ENCODE measurements at places on chromosomes 16 and 17.
A peak's percentile ranks its signal among the peaks of the same experiment; 100 is the strongest.

DNA sequence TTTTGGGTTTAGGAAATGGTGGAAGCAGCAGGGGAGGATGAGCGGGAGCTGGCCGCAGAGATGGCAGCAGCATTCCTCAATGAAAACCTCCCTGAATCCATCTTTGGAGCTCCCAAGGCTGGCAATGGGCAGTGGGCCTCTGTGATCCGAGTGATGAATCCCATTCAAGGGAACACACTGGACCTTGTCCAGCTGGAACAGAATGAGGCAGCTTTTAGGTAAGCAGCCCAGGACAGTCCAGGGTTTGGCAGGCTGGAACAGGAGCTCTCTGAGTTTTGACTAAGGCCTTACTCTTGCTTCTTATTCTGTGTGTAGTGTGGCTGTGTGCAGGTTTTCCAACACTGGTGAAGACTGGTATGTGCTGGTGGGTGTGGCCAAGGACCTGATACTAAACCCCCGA, 41.4 kb downstream of the SF3B3 start:
- DNase-seq: peak; percentile 10

GRCh38 chr17:74757502-74757901, 9.1 kb downstream of the NHERF1 start:
- DNase-seq: no peak

DNA sequence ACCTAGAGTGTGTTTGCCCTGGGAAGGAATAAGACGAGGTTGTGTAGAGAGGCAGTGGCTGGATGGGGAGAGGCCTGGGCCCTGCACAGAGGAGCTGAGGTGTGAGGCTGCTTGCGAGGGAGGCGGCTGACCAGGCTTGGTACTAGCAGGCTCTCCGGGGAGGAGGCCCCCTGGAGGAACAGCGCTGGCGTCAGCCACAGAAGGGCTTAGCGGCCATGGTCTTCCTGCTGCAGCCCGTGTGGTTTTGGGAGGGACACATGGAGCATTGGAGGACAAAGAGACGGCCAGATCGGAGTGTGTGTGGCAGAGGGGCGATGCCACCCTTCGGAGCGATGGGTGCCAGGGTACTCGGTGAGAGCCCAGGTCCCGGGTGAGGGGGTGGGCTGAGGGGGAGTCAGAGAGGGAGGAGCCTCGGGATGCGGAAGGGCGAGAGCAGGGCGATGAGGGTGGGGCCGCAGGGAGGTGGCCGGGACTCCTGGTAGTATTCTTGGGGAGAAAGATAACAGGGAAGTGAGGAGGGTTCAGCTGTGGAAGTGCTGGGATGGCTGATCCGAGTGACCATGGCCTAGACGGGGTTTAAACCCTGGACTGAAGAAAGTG, 8.3 kb downstream of the BANP start:
- DNase-seq: no peak

DNA sequence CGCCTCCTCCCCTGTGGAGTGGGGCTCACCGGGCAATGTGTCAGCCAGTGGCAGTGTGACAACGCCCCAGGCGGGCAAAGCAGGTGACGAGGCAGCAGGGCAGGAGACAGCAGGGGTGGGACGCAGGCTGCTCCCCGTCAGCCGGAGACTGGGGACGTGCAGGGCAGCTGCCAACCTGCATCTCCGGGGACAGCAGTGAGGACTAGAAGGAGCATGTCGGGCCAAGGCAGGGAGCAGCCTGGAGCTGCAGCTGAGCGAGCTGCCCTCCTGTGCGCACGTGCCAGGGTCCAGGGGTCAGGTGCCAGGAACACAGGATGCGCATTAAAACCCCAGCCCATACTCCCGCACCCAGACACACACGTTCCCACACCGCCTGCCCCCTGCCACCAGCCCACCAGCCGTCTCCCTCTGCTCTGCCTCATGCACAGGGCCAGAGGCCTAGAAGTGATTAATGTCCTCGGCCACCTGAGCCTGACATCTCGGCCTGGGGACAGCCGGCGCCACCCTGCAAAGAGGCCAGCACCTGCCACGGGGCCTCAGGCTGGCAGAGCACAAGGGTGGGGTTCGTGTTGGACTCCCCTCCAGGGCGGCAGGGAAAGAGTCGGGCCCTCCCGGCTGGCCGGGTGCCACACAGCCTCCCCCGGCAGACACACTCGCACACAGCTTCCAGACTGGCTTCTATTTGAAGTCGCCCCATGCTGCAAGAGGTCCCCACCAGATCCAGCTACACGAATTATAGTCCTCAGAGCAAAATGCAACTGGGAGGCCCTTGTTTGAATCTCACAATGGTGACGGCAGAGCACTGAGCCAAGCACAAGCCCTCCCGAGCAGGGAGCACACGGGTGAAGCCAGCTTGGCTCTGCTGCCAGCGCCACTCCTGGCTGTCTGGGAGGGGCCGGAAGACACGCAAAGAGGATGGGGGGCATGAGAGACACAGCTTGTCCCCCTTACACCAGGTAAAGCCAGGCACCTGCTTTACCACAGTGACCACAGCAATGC, 90.4 kb downstream of the RBFOX3 start:
- no peak for DNase-seq

DNA sequence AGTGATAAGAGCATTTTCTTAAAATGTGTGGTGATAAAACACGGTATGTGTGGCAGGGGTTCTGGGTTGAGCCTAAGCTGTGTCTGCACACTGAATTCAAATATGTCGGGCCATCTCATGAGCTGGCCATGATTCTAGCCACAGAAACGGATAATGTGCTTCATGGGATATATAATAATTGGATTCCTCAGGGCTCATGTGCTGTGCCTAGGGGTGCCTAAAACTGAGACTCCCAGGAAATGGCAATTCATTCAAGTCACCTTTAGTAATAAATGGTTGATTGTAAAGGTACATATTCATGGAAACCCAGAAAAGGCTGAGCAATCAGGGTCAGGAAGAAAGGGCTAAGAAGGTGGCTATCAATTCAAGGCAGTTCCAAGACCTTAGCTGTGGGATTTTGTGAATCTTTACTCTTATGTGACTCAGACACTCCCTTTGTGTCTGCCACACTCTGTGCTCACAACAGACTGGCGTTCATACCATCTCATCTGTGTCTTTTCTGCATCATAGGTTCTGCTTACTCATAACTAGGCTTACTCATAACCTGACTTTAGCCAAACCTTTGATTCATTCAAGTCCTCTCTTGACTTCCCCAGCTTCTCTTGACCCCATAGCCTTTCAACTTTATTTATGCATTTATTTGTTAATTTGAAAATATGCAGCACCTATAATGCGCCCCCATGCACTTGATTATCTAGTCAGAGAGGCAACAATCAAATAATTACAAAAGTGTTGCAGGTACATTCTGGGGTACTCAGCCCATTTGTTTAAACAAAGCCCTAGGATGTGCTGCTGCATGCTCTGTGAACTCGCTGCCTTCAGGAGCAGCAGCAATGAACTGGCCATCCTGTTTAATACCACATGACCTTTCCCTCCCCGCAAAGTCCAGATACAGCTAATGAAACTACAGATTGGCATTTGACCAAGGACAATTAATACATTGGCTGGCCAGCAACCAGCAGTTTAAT, 28.4 kb upstream of the MED13 start:
- DNase-seq: no peak

DNA sequence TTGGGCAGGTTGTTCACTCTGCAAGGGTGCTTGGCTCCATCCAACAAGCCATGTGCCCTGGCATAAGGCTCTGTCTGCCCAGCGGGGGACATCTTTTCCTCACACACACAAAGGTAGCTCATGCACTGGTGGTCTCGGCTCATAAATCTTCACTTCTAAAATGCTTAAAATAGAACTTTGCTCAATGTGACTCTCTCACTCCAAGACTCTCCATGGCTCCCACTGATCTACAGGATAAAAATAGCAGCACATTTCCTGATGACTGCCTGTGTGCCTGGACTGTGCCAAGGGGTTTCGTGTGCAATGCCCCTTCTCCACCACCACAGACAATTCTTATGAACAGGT, 15.1 kb upstream of the CIBAR2 start:
- no peak for DNase-seq

GRCh38 chr17:78253946-78254672, 22.7 kb downstream of the TMEM235 start:
- peak; percentile 88 for DNase-seq

DNA sequence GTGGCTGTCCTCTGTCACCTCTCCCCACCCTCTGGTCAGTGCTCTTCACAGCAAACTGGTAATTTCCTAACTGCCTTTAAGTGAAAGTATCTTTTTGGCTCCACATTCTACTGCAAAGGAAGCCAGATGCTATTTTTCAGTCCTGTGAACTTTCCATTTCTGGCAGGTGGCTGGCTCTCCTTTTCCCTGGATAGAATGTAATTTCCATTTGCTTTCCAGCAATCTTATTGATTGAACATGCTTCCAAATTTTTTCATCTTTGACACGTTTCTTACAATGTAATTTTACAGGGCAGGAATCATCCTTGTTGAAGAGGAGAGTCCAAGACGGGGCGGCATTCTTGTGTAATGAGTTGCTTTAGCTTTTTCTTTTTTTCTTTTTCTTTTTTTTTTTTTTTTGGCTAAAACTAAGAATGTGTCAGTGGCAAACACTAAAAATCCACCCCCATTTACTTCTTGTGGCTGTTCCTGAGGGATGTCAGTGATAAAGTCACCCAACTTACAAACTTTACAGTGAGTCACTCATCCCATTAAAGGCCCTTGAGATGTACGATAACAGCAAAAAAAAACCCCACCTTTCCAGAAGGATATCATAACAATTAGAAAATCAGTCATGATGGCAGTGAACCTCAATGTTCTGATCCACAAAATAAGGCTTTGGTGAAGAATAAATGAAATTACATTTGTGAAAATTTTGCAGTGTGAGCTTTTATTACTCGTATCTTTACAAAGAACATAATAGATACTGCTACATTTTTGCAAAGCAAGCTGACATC, 29.4 kb upstream of the PRKCA start:
- DNase-seq: no peak

GRCh38 chr17:18258356-18259038, at the start of gene FLII:
Gene FLII, minus strand, starts transcription at chr17:18258738. Its CDS starts 48 bp downstream, at chr17:18258690.
- peak; percentile 48 for DNase-seq

DNA sequence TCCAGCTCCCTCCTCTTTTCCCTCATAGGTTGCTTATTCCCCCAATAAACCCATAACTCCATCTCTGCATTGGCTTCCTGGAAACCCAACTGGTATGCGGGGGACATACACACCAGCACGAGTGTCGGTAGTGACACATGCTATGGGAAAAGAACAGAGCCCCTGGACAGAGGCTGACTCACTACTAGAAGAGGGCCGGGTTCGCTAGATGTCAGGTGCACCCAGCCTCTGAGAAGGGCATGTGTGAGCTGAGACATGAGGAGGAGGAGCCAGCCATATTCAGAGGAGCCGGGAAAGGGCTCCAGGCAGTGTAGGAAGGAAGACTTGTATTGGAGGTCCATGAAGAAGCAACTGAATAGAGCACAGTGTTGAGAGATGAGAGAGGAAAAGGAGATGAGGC, 241.1 kb downstream of the SOX9 start:
- DNase-seq: no peak

- DNase-seq: no peak
These were observed 880 bp downstream of the SARM1 start for GRCh38 chr17:28372203-28372944.

DNA sequence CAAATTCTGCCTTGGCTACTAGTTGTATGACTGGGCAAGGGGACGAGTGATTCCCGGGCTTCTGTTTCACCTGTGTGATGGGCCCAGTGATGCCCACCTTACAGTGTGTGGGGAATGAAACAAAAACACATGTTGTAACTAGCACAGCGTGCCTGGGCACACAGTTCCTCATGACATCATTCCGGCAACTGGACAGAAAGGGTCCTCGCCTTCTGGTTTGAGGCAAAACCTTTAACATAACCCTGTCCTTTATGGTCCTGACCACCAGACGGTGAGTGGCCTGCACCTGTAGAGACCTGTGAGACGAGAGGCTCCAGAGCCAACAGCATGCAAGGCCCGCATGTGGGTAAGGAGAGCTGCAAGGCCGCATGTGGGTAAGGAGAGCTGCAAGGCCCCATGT, 7.7 kb upstream of the SLC38A8 start:
- no peak for DNase-seq

DNA sequence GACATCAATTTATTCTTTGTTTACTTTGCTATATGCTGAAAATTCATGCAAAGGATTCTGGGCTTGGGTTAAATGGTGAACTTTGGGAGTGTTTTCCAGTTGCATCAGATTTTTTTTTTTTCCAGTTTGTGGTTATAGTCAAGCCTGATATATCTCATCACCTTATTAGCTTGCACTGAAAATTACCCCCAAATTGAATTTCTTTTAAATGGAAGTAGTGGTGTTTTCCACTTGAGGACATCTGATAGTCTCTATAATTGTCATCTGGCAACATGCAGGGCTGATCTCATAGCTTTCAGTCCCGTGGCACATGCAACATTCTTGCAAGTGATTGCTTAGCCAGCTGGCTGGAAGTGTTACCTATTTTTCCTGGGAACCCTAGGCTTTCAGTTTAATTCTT, 4.7 kb upstream of the KRTAP3-1 start:
- no peak for DNase-seq

DNA sequence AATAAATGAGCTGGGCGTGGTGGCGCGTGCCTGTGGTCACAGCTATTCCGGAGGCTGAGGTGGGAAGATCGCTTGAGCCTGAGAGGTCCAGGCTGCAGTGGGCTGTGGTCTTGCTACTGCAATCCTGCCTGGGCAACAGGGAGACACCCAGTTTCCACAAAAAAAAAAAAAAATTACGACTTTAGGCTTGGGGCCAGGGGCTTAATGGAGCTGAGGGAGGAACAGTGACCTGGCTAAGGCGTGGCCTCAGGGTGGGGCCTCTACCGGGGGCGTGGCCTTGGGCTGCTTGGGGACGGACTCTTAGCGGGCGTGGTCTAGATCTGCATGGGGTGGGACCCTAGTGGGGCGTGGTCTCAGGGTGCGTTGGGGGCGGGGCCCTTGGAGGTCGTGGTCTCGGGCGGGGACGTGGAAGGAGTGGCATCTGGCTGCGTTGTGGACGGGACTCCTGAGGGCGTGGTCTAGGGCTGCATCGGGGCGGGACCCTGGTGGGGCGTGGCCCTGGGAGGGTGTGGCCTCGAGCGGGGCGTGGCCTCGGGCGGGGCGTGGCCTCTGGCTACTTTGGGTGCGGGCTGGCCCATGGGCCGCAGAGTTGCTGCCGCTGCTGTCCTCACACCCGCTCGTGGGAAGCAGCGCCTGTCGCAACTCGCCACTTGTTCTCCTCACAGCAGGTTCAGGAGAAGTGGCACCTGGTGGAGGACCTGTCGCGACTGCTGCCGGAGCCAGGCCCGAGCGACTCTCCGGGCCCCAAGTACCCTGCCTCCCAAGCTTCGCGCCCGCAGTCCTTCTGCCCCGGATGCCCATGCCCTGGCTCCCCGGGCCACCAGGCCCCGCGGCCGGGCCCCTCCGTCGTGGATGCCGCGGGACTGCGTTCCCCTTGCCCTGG, 5.8 kb upstream of the C17orf99 start:
- peak; percentile 38 for DNase-seq

DNA sequence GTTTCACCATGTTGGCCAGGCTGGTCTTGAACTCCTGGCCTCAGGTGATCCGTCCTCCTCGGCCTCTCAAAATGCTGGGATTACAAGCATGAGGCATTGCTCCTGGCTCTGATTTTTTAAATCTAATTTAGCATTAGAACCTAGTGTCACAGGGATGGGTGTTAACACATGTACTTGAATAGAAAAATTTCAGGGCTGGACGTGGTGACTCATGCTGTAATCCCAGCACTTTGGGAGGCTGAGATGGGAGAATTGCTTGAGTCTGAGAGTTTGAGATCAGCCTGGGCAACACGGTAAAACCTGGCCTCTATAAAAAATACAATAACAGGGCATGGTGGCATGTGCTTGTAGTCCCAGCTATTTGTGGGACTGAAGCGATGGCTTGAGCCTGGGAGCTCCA, 6.0 kb upstream of the RNF135 start:
- no peak for DNase-seq
